IPS DF 6.9 (cell line): ENCODE measurements at places on chromosomes 6 and 20.

- no peak for DNase-seq
These were observed 66.3 kb downstream of the RBM38 start for GRCh38 chr20:57457243-57458095.

DNA sequence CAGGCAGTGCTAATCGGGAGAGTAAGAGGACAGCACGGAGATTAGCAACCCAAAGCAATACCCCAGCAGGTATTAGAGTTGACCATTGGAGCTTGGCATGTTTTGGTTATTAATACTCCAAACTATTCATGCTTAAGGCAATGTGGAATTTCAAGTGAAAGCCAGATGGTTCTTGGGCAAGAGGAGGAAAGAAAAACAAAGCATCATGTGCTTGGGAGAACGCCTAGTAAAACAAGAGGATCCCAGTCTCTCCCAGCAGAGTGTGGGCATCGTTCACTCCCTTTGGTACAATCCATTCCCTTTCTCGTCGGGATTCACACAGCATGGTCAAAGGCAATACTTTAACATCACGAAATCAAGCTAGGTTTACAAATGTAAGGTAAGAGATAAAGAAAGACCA, 349.8 kb downstream of the PRKN start:
- no peak for DNase-seq

- DNase-seq = no peak
These were observed 159.9 kb downstream of the TFAP2B start for GRCh38 chr6:50978380-50979170.

DNA sequence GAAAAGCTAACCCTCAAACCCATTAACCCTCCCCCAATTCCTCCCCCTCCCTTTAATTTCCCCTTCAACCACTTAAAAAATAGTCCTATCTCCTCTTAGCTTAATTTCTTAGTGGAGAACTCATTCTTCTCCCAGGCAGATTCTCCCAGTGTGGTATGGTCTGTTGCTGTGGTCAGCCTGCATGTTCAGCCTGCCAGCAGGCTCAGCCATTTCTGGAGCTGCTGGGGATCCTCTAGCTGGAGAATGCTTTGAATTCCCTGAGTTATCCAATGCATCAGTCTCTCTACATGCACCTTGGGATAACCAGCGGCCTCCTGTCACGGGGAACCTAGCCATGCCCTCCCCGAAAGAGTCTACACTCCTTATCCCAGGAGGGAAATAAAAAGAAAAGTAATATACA, 375.4 kb upstream of the RSPO3 start:
- DNase-seq = no peak

GRCh38 chr6:166739117-166739975, 112.3 kb upstream of the RPS6KA2 start:
- no peak for DNase-seq

- no peak for DNase-seq
These were observed 29.0 kb downstream of the ARMC2 start for GRCh38 chr6:108877046-108877751.

DNA sequence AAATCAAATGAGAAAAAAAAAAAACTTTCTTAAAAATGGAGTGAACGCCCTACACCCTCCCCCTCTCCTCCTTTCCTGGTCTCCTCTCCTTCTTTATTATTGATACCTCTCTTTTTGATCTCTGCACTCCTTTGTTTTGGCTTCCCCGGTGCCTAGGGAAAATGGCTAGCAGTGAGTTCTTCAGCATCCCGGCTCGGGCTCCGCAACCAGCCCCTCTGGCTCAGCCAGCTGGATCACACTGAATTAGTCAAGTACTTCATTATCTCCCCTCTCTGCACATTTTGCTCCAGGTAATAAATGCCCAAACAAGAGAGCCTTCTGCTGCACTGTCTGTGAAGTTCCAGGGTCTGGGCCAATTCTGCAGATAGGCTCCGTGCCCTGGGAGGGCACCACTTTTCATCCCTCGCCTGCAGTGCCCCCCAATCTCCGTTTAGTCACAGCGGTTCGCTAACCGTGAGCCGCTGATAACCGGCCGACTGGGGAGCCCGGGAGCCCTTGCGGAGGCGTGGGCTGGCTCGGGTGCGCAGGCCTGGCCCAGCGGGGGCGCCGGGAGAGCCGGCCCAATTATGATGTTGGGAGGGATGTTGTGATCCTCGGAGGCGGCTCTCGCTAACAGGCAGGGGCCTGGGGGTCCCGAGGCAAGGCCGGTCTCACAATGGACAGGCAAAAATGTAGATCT, 301.9 kb downstream of the TFAP2A start:
- no peak for DNase-seq
